CD4-positive, alpha-beta T cell treated with Interleukin-12 subunit alpha and Interleukin-12 subunit beta, for 1 hour (primary cell): ENCODE measurements at places on chromosomes 13 and 19.

DNA sequence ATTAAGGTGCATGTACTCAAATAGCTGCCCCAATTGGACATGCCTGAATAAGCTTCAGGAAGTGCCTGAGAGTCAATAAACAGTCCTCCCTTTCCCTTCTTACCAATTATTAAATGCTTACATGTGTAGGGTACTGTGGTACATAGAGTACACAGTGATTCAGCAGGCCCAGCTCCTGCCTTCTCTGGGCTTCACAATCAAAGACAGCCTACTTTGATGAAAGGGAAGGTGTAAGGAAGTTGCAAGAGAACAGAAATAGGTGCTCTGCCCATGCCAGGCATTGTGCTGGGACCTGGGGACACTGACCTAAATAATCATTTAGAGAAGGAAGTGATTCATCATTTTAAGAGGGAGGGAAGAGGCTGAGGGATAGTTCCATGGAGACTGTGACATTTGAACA is 17.2 kb downstream of the FRY start:
- DNase-seq: no peak

DNA sequence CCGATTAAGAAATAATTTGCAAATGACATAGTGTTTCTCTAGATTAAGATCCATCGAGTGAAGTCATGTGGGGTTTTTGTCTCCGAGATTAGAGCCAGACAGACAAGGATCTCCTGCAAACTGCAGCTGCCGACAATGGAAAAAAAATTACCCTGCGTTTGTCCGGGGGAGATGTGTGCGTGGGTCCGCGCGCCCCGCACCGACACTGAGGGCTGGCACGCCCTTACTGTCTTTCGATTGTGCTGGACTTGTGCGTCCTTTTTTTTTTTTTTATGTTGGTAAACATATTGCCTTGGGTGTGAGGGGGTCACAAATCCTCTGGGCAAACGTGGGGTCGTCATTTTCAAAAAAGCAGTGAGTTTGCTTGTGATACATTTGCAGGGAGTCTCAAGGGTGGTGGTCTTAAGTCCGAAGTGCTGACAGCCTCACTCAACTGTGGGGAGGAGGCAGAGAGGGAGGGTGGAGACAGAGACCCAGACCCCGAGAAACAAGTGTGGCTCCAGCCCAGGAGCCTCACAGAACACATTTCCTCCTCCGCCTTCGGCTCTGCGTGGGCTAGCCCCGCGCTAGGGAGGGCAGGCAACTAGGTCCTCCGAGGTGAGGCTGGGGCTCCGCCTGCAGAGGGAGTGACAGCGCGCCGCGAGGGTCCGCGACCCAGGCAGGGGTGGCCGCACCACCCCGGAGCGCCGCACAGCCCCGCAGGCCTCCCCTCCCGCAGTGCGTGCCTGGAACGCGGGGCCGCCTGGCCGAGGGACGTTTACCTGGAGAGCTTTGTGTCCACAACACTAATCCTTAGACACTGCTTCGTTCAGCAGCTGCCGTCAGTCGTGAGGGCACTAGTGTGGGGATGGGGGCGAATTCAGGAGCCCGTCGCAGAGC is 11.7 kb upstream of the SOX1 start:
- no peak for DNase-seq

DNA sequence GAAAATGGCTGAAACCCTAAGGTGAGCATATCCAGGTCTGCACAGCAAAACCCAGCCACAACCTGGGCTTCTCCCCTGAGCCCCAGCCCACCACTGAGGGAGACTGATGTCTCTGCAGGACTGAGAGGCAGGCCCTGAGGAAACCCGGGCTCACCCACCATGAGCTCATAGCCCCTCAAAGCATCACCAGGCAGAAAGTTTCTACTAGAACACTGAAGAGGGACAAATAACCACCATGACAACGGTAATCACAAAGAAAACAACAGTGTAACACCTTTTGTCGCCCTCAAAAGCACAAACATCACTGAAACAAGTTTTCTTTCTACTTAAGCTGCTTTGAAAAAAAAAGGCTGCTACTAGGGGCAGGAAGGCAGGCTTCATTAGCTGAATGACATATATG is 29.8 kb downstream of the TSHZ3 start:
- DNase-seq: no peak

DNA sequence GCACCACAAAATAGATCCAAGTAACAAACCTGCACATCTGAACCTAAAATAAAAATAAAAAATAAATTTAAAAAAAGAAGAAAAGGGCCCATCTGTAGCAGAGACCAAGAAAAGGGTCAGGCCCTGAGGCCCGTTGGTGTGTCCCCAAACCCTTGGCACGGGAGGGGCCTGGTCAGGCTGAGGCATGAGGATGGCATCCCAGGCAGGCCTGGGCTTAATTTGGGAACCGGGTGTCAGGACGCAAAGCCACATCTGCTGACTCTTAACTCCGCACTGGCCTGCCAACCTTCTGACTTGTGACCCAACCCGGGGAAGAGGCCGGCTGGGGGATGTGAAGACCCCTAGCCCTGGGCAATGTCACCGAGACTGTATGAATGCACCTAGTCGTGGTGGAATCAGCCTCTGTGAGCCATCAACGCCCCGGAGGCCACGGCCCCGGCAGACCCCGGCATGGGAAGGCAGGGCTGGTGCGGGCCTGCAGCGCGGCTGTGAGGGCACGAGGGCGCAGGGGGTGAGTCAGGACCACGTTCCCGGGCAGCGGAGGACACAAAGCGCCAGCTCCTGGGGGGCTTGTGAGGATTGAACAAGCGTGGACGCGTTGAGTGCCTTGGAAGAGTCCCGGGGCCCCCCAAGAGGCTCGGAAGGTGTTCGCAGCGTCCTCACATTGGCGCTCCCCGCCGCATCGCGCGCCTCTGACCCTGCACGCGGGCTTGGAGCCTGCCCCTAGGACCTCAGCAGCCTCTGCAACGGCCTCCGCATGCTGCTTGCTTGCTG is 38.2 kb downstream of the ATP12A start:
- no peak for DNase-seq

DNA sequence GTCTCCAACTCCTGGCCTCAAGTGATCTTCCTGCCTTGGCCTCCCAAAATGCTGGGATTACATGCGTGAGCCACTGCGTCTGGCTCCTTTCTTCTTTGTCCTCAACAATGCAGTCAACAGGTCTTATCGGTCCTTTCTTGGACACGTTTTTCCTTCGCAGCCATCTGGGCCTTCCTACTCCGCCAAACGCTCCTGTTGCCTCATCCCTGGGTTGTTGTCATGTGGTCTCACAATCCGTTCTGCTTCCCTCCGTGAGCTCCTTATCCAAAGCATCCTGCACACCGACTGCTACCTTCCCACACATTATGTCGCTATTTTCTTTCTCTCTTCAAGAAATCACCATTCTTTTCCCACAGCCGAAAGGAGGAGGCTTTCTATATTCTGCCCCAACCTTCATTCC is 306.8 kb downstream of the DCLK1 start:
- no peak for DNase-seq

DNA sequence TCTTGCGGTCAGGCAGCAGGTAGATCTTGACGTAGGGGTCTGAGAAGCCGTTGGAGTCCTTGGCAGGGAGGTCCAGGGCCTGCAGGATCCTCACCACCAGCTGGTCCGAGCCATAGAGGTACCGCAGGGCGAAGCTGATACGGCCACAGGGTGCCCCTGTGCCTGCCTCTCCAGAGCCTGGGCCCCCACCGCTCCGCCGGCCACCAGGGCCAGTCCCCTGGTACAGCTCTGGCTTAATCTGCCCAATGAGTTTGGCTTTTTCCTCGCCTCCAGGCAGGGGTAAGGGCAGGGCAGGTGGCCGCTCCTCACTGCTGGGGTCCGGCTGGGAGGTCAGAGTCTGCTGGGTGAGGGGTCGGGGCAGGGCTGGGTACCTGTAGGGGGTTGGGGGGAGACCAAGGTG is 9.9 kb downstream of the SYT3 start:
- DNase-seq: no peak

GRCh38 chr13:87669379-87669978 is 1.7 kb upstream of the SLITRK5 start:
- DNase-seq: no peak

DNA sequence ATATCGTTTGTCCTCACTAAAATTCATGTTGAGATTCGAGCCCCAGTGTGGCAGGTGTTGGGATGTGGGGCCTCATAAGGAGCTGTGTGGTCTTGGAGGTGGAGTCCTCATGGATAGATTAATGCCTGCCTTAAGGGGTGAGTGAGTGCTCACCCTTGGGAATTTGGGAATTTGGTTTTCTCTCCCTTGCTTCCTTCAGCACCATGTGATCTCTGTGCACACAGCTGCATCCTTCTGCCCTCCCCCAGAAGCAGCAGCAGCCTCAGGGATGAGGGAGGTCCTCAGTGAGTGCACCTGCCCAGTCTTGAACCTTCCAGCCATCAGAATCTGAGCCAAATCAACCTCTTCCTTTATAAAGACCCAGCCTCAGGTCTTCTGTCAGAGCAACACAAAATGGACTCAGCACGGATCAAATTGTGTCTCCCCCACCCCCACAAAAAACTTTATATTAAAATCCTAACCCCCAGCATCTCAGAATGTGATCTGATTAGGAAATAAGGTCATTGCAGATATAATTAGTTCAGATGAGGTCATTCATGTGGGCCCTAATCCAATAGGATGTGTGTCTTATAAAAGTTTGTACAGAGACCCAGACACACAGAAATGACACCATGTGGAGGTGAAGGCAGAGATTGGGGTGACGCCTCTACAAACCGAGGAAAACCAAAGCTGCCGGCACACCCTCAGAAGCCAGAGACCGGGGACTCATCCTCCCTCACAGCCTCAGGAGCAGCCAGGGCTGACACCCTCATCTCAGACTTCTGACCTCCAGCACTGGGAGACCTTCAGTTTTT is 12.9 kb downstream of the CYTH2 start:
- no peak for DNase-seq

GRCh38 chr19:17365361-17365760 is 11.8 kb downstream of the PLVAP start:
- DNase-seq: no peak

- DNase-seq: no peak
Measured at GRCh38 chr13:73730014-73730413, 404.2 kb downstream of the KLF12 start.

- peak; percentile 33 for DNase-seq
Measured at GRCh38 chr13:99505814-99506269, 4.6 kb downstream of the TM9SF2 start.

DNA sequence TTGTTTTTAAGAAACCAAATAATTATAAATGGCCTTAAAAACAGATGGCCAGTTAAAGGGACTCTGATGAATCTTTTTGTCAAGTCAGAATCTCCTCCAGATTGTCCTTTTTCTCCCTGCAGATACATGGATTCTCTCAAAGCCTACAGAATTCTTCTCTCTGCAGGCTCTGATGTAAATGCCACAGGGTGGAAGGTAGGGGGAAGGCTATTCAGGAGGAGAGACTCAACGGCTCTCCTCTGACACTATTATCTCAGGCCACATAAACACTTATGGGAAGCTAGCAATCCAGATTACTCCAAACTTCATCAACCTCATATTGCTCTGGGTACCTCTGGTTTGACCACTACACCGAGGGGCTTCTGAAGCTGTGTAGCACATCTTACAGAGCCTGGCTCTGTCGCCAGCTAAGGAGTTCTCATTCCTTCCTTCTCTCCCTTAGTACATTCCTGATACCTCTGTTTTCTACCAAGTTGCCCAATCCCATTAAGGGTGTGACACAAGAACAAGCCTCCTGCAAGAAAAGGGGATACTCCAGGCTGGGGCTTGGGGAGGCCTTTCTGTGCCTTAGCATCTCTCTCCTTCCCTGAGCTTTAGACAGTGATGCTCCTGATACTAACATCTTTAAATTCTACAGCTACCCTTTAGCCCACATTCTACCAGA is 14.9 kb downstream of the LCP1 start:
- DNase-seq: no peak

DNA sequence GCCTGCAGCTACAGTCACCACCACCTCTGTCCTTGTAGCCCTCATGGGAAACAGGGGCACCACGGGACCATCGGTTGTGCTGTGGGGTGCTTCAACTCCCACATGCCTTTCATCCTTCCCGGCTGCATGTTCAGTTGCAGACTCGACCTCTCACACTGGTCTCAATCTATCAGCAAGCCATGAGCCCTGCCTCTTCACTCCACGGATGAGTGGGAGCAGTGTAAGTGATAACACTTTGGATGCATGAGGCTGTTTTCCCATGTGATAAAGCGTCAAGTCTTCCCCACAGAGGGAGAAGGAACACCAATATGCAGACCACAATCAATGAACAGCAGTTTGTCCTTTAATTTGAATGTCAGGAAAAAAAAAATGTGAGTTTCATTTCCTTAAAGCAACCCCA is 12.2 kb downstream of the SERP2 start:
- no peak for DNase-seq

DNA sequence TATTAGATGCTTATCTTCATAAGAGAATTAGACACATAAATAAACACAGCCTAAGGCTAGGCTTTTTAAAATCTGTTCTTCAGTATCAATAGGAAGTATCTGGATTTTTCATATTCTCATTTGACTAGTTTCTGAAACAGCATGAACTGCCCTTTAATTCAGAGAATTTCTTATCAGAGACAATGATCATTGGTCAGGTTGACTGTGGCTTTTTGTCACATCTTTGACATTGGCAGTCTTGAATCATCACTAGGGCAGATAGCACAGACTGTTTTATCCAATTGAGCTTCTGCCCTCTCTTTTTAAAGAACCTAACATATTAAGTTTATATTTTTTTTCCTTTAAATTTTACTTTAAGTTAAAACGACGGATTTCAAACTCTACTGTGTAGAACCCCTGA is 59.6 kb downstream of the DPY19L3 start:
- no peak for DNase-seq

GRCh38 chr19:38211151-38211591 is 12.9 kb downstream of the DPF1 start:
- no peak for DNase-seq

- DNase-seq: no peak
Measured at GRCh38 chr13:24032674-24033073, 127.8 kb upstream of the SPATA13 start.

GRCh38 chr13:110319774-110320509 is 12.9 kb downstream of the COL4A2 start:
- DNase-seq: no peak

GRCh38 chr13:26538363-26539317 is 18.8 kb upstream of the WASF3 start:
- DNase-seq: no peak

- DNase-seq: no peak
Measured at GRCh38 chr13:51666374-51666773, 82.1 kb downstream of the WDFY2 start.

GRCh38 chr19:5487222-5487621 is 32.0 kb downstream of the ZNRF4 start:
- DNase-seq: no peak

DNA sequence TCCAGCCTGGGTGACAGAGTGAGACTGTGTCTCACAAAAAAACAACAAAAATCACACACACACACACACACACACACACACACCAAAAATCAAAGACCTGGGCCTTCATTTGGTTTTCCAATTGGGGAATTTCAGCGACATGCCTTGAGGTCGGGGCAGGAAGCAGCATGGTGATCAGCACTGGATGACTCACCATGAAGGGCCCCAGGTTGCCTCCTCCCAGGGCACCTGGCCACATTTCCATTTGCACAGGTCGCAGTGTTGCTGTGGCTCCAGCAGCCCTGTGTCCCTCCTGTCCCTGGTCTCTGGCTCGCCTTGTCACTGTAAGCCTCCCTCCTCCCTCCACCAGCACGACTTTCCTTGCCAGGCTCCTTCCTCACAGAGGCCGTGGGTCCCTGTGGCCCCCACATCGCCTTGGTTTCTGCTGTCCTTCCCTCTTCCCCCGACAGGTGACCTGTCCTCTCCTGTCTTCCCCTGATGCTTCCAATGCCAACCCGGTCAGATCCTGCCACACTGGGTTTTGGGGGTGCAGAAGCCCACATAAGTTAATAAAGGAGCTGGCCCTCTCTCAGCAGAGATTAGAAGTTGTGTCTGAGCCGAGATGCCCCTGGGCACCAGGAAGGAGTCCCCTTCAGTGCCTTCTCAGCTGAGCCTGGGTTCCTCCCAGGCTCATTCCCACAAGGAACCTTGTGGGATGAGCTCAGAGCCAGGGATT is 66.7 kb downstream of the GPR12 start:
- no peak for DNase-seq
